ENCODE measurements at places on chromosomes 11 and 22.
A peak's percentile ranks its signal among the peaks of the same experiment; 100 is the strongest.

DNA sequence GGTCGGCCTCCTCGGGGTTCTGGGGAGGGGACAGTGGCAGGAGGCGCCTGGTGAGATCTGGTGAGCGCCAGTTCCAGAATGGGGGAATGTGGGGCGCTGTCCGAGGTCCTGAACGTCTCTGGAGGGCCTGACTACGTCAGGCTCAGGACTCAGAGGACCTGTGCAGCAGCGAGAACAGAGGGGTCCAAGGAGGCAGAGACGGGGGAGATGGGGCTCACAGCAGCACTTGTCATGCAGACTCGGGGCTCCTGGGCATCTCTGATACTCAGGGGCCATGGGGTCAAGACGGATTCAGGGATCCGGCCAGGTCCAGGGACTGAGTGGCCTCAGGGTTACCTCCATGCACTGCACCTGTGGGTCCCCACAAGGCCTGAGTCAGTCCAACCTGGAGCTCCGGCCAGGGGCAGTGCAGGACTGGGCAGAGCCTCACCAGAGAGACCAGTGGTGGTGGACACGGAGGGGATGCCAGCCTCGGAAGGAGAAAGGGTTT is 92.2 kb downstream of the BRD1 start:
- DNase-seq = no peak

- no peak for DNase-seq
These were observed 122.9 kb downstream of the DCDC1 start for GRCh38 chr11:31246451-31247165.

DNA sequence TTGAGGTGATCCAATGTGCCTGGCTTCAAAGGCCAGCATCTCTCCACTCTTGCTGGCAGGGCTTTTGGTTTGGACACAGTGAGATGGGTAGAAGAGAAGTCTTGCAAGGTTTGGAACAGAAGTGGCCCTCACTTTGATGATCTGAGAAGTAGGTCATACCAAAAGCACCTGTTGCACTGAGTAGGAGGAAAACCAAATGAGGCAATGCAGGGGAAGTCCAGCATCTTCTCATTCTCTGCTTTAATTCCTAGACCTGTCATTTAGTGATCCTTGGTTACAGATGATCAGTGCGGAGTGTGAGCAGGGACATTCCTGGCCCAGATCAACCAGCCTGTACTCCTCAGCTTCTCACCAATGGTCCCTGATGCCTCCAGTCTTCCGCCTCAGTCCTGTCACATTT is 990.5 kb downstream of the OPCML start:
- no peak for DNase-seq

DNA sequence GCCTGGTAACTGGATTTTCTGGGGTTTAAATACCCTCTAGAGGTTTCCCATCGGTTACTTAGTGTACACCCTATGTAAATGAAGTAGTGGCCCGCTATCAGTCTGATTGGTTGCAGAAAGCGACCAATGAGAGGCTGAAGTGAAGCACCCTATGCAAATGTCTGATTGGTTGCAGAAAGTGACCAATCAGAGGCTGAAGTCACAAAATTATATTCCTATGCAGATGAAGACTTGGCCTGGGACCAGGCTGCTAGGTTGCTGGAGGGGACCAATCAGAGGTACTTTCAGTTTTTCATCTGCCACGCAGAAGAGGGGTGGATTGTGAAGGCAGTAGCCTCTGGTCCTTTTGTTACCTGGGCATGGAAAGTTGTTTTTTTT is 134.8 kb downstream of the TBC1D22A start:
- no peak for DNase-seq

GRCh38 chr11:13552784-13553183 is 57.0 kb upstream of the PTH start:
- DNase-seq = no peak

- peak; percentile 83 for DNase-seq
These were observed 33.4 kb upstream of the PTPRJ start for GRCh38 chr11:47946682-47947559.

- DNase-seq = no peak
These were observed 75.7 kb downstream of the JRKL start for GRCh38 chr11:96465512-96465911.

GRCh38 chr11:62724171-62724570 is 3.1 kb downstream of the HNRNPUL2 start:
- DNase-seq = no peak

DNA sequence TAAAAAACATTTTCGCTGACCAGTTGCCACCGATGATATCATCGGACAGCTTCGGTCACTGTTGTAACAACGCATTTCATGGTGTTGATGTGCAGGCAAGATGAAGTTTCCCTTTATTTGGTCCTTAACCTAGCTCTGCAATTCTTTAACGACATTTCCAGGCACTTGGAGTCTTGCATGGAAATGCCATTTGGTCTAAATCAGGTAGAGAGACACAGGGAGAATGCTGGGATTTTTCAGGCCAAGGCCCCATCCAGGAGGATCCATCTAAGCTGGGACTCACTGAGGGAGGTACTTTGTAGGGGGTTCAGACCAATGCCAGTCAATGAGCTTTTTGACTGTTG is 121.5 kb upstream of the RCN1 start:
- DNase-seq = no peak

DNA sequence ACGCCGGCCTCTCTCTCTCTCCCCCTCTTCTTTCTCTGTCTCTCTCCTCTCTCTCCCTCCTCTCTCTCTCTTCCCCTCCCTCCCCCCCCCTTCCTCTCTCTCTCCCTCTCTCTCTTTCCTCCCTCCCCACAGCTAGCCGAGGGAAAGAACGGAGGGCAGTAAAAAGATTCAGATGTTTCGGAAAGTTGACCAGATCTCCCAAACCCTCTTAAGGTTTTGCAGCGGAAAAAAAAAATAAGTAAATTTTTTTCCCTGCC is 195 bp upstream of the ALX4 start:
- no peak for DNase-seq

GRCh38 chr11:69355346-69355940 is 61.5 kb downstream of the MYEOV start:
- no peak for DNase-seq

DNA sequence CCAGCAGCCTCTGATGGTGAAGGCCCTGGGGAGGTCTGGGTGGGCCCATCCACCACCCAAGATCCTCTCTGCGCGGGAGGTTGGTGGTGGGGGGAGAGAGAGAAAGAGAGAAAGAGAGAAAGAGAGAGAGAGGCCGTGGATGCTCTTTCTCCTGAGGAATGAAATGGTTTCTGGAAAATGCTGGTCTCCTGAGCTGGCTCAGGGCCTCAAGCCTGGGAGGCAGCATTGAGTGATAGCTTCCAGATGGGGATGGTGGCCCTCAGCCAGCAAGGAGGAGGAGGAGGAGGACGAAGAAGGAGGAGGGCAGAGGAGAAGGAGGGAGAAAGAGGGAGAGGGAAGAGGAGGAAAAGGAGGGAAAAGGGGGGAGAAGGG is 4.6 kb downstream of the TSPAN32 start:
- DNase-seq = no peak

GRCh38 chr22:33677536-33677935 is 242.7 kb downstream of the LARGE1 start:
- no peak for DNase-seq

DNA sequence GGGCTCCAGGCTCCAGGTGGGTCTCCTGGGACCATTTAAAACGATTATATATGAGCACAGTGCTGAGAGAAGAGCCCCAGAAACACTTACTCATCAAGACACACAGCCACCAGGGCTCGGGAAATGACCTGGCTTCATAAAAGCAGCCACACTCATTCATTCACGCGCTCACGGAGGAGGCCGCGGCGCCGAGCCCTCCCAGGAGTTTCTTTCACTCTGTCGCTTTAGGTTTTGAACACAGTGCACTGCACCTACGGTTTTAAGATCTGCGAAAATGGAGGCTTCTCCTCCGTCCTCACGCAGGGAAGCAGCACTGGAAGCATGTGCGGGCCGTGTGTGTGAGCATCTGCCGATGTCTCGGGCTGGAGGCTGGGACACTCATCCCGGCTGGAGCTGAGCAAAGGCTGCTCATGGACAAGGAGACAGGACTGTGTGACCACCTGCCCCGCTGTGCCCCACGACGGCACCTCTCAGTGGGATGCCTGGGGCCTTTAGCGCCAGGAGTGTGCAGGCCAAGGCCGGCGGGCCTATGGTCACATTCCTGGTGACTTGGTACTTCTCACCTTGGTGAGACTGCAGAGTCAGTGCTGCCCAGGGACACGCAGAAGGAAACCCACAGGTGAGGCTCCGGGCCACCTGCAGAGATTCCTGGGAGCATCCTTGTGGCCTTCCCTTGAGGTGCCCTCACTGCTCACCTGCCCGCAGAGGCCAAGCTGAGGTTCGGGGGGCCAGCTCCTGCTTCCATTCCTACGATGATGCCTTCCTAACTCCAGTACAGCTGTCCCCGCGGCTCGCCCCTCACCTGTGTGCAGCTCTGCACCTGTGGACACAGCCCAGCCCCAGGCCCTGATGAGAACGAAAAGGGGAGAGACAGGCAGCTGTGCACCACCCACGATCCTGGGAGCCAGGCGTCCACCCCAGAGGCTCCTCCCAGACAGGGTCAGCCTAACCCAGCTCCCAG is 872.0 kb downstream of the BRD1 start:
- no peak for DNase-seq

DNA sequence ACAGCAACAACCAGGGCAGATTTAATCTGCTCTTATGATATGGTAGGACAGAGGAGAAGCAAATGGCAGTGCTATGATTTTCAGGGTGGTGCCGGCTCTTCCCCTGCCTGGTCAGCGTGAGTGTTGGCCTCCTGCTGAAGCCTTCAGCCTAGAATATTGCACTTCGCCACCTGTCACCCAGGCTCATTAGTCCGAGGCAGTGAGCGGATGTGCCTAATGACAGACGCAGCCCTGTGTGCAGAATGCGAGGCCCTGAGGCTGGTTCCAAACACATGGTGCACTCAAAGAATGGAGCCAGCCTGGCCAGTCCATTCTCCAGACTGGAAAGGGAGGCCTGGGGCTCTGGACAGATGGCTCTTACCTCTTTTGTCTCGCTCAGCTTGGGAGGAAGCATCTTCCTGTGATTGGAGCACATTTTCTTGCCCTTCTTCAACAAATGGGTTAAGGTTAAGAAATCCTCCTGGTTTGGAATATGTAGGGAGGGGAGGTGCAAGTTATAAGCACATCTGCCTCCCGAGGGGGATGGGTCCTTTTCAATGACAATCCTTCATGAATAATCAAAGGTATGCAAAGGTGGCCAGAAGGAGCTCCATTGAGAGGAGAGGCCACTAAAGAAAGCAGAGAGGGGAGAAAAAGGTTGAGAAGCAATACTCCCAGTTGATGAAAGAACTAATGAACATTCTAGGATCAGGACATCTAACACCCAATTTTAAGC is 39.7 kb upstream of the GALNT18 start:
- DNase-seq = no peak

DNA sequence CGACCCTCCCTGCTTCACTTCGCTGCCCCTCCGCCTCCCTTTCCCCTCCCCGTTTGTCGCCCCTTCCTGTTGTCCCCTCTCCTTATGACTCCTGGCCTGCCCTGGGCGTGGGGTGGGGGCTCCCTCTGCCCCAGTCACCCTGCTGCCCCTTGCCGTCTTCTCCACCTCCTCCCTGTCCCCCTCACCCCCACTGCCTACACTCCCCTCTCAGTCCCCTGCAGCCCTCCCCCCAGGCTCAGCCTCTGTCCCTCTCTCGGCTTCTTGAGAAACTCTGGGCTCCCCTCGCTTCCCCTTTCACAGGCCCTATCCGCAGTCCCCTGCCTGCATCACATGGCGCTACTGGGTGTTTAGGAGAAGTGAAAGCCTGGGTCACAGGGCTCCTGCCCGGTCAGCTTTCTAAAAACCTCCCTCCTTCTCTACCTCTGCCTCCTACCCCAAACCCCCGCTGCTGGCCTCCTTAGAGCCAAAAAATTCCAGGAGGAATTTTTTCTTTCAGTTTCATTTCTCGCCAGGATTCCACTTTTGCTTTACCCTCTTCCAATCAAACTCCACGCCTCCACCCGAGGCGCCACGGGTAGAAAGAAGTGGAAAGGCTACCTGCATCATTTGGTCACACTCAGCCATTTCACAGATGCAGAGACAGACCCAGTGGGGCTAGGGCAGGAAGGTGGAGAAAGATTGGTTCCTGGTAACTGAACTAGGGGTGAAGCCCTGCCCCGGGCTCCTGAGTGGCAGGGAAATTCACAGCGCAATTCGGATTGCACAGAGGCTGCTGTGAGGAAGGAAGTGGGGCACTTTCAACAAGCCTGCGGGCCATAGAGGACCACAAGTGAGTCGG is at the start of gene SLC15A3:
Gene SLC15A3, minus strand, starts transcription at position 273 of the 838 bp plus-strand sequence. CDS start 625 bp downstream, outside the sequence.
- peak; percentile 46 for DNase-seq

- no peak for DNase-seq
These were observed 24.3 kb downstream of the NEU3 start for GRCh38 chr11:75013051-75013450.

GRCh38 chr11:71329786-71330185 is 77.4 kb upstream of the SHANK2 start:
- DNase-seq = no peak

DNA sequence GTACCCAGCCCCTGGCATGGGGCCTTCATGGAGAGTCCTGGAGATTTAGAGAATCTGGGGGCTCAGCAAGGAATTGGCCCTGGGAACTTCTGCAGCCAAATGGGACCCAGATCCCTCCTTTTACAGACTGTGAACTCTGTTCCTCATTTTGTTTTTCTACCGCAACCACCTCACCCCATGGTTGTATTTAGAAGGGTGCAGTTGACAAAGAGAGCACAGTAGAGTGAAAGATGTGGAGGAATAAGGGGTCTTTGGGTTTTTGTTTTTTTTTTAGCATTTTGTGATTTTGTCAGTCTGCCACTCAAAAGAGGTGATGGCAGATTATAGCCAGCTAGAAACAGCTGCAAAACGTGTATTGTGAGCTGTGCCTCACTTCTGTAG is 1.9 kb downstream of the ZNF74 start:
- DNase-seq = no peak

GRCh38 chr11:11218629-11218986 is 134.4 kb downstream of the CSNK2A3 start:
- DNase-seq = no peak

DNA sequence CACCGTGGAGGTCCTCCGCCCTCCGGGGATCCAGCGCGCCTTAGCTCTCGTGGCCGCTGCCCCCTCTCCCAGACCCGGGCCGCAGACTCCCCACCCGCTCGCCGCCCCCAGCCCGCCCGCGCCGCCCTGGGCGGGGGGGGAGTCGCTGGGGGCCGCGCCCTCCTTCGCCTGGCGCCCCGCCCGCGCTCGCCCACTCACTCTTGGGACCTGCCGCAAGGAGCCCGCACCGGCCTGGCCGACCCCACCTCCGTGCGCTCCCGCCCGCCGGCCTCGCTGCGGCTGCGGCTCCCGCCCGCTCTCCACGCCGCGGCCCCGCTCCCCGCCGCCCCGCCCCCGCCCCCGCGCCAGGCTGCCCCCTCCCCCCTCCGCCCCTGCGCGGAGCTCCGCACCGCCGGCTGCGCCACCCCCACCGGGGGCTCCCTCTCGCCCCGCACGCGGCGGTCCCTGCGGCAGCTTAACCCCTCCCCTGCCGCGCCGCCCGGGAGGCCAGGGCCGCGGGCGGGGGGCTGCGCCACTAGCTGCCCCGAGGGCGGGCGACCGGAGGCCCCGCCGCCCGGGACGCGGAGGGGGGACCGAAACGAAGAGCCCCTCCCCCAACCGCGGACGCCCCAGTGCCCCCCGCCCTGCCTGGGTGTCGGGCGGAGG is 724 bp upstream of the RASGRP2 start:
- DNase-seq = no peak

GRCh38 chr22:37416827-37417226 is 10.5 kb downstream of the ELFN2 start:
- peak; percentile 57 for DNase-seq

- DNase-seq = no peak
These were observed 51.4 kb downstream of the MICAL2 start for GRCh38 chr11:12161603-12162350.

GRCh38 chr11:83697518-83697917 is 411.4 kb upstream of the CCDC90B start:
- no peak for DNase-seq

GRCh38 chr11:54930930-54931329 is 224.3 kb downstream of the OR4A5 start:
- no peak for DNase-seq

Data from GDM1 (cell line).